NCI-H748 treated with DMSO at 0.1 percent for 48 hours (cell line): ENCODE measurements at places on chromosomes 1 and 21.

DNA sequence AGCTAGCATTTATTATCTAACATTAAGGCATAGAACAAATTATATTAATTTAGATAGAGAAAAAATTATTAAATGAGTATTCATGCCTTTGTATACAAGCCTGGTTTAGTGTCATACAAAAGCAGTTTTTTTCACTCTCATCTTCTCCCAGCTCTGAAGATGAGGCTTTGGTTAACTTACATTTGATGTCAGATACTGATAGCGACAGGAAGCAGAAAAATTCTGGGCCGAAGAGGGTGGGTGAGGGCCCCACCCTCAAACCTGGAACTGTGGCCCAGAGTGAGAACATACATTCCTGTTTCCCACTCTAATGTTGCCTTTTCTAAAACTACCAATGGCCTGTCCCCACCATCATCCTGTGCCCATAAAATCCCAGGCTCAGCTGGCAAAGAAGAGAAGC, 15.0 kb downstream of the OR2T1 start:
- DNase-seq, result no peak

DNA sequence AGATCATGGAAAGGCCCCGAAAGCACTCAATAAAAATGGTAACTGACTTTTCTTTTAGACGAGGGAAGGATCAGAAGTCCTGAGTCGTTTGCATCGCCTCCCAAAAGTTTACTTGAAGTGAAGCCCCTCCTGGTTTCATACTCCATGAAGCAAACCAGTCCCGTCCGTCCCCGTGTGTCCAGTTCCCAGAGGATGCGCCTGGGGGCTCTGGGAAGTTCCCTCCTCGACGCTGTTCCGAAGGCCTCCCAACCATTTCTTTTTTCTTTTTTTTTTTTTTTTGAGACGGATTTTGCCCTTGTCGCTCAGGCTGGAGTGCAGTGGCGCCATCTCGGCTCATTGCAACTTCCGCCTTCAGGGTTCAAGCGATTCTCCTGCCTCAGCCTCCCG, 661 bp upstream of the OSCP1 start:
- no peak for DNase-seq

DNA sequence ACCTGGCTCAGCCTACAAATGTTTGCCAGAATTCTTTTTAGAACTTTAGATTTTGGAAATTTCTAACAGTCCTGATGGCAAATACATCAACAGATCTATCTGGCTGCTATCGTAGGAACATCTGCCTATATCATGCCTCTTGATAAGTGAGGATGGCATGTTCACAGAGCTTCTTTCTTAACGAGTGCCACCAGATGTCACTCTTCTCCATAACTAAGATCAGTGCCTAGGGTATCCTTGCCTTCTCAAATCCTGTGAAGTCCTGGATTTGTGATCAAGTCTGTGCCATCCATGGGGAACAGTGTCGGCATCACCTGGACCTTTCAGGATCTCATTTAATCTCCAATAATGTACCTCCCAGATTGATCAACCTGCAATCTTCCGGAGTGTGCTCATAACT, 36.5 kb upstream of the CD5L start:
- DNase-seq, result no peak

DNA sequence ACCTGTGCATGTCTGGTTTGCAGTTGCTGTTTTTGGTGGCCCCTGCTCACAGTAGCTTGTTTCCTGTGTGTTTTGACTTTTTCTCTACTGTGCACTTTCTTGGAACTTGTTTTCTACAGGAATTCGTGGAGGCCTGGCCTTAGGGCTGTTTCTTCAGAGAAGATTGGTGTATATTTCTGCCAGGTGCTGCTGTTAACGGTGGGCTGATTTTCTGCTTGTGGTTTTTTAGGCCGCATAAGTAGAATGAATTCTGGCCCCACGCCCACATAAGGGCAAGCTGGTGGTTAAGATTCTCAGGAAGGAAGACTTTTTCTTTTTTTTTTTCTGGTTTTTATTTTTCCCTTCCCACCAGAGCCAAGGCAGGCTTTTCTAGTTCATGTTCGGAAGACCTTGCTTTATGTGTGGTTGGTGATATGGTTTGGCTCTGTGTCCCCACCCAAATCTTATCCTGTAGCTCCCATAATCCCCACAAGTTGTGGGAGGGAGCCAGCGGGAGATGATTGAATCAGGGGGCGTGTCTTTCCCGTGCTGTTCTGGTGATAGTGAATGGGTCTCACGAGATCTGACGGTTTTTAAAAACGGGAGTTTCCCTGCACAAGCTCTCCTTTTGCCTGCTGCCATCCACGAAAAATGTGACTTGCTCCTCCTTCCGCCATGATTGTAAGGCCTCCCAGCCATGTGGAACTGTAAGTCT, 71.5 kb upstream of the DISP3 start:
- DNase-seq, result no peak

GRCh38 chr1:185368913-185369491, 52.0 kb upstream of the IVNS1ABP start:
- no peak for DNase-seq

DNA sequence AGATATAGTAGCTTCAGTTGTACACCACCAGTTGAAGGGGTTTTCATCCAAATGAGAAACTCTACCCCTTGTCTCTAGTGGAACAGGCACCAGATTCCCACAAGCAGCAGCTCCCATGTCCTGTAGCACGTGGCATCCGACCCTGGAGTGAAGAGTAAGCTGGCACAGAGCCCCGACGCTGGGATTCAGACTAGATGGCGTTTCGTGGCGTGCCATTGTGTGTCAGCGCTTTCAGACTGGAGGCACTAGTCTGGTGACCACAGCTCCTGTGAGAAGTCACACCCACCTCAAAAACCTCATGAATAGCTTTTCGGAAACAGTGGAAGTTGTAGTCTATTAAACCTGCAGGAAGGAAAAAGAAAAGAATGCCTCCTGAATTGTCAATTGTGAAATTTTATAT, 20.2 kb downstream of the RRAGC start:
- DNase-seq, result no peak

DNA sequence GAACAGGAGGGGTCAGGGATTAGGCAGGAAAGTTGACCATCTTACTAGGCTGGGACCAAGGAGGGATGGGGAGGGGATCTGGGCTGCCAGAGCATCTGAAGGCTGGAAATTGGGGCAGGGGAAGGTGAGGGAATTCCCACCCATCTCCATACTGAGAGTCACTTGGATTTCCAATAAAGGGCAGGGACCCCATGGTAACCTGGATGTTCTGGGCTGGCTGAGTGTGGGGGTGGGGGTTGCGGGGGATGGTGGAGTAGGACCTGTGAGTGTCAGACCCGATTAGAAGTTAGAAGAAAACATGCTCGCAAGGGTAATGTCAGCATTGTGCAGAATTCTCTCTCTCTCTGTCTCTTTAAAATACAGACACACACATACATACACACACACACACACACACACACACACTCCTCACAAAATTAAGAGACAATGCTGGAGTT, 40.0 kb upstream of the EPS15 start:
- DNase-seq, result no peak

GRCh38 chr1:107690491-107690890, 274.5 kb downstream of the VAV3 start:
- DNase-seq, result no peak

GRCh38 chr1:154265586-154265985, 6.8 kb upstream of the HAX1 start:
- no peak for DNase-seq

DNA sequence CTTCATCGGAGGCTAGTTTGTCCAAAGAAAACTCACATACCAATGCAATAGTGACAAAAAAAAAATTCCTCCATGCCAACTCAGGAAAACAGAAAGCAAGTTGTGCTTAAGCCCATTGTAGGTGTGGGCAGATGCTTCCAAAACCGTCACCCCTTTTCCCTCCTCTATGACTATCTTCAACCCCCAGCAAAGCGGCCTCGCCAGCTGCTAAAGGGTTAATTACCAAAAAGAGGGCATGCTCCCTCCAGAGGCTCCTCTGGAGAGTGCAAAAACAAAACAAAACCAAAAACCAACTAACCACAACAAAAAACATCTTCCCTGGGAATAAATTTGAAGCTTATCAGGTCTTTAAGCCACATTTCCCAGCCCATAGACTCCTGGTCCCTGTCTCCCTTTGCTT, 1.2 kb downstream of the LMOD1 start:
- DNase-seq, result no peak
